Activated naive CD8-positive, alpha-beta T cell treated with anti-CD3 and anti-CD28 coated beads for 36 hours (primary cell): ENCODE measurements at places on chromosomes 12 and 14.

DNA sequence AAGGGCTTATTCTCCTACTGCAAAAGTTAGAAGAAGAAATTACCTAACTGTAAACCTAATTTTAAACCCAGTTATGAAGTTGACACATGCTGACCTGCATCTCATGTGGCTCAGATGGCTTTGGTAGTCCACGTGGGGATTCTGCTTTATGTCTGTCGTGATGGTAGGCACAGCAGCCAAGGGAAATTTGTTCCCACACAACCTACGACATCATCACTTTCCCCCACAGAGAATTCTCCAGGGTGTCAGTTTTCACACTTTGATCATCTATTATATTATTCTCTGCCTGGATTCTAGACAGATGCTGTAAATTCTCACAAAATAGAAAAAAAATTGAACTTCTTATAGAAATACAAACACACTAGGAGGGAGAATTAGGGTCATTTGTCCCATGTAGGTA lies 70.6 kb downstream of the PTHLH start:
- DNase-seq = no peak

DNA sequence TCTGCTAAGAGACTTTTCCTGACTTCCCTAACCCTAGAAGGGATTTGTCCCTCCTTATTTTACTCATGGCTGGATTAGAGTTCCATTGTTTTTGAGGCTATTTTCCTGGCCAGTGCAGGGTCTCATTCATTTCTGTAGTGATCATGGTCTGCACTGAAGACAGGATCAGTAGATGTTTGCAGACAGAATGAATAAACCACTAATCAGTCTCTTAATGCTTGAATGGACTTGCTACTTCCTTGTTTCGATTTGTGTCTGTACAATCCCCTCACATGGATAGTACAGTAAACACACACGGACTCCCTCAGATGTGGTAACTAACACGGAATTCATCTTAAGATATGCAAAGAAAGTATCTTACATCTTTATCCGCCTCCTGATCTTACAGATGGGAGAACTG lies 102.6 kb upstream of the PRB2 start:
- DNase-seq = no peak

DNA sequence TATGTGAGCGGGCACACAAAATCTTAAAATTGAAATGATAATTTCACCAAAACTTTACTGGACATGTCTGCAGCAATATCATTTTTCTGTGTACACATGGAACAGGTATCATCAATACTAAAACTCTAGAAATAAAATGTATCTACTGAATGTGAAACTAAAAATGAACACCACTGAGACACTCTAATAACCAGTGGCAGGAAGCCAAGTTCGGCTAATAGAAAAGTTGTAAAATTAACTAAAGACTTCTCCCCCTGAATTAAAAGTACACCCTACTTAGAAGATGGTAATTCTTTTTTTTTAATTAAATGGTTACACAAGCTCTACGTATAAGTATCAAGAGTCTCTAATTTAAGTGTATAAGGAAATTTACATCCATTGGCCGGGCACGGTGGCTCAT lies 227.2 kb downstream of the MED13L start:
- DNase-seq = no peak

DNA sequence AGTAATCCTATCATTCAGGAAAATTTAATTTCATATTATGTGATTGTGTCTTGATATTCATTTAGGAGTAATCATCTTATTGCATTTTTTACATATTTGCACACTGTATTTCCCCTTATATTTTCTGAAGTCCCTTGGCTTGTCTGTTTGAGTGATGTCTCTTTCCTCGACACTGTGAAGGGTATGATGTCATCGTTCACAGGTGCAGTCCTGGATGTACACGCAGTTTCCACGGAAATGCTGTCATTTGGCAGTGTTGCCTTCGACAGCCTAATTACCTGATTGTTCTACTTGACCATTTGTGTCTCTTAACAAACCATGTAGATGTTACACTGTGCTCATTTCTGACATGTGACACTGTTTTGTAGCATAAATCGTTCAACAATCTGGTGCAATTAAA lies 1277.0 kb downstream of the TMEM121 start:
- DNase-seq = no peak
